ENCODE measurements at places on chromosomes 6 and 20. TPM values are rescaled to one million over a fixed set of nuclear protein-coding genes. Genes with fewer than 3 reads are reported as not detected.

Gene GLP1R
- not detected for total RNA-seq

Gene C20orf202
- 0.22 TPM for total RNA-seq

Gene RIPPLY2
- total RNA-seq: not detected

Gene KIZ
- total RNA-seq: 26.9 TPM

- H3K4me3 ChIP-seq: no peak overlapping the region
- peaks cover 32% of the 10 kb centered on the region for H3K27me3 ChIP-seq
- H3K36me3 ChIP-seq: peaks cover 3% of the 10 kb centered on the region
- peaks cover 3% of the 10 kb centered on the region for H3K4me1 ChIP-seq
- H3K27ac ChIP-seq: peak overlapping the region; percentile 59
These were observed 126.5 kb upstream of the ESR1 start for GRCh38 chr6:151680846-151681432.

GRCh38 chr20:31580706-31581105 is 24.4 kb upstream of the ID1 start:
- peaks cover 3% of the 10 kb centered on the region for H3K36me3 ChIP-seq
- no peak for DNase-seq

- no peaks in the 10 kb centered on the region for H3K27me3 ChIP-seq
These were observed 2.5 kb upstream of the PIGT start for GRCh38 chr20:45413479-45413878.

GRCh38 chr6:107735906-107736635 is 88.0 kb downstream of the SCML4 start:
- peak overlapping the region; percentile 98 for H3K27ac ChIP-seq
- peaks cover 2% of the 10 kb centered on the region for H3K36me3 ChIP-seq
- DNase-seq: no peak
- no peaks in the 10 kb centered on the region for H3K27me3 ChIP-seq

DNA sequence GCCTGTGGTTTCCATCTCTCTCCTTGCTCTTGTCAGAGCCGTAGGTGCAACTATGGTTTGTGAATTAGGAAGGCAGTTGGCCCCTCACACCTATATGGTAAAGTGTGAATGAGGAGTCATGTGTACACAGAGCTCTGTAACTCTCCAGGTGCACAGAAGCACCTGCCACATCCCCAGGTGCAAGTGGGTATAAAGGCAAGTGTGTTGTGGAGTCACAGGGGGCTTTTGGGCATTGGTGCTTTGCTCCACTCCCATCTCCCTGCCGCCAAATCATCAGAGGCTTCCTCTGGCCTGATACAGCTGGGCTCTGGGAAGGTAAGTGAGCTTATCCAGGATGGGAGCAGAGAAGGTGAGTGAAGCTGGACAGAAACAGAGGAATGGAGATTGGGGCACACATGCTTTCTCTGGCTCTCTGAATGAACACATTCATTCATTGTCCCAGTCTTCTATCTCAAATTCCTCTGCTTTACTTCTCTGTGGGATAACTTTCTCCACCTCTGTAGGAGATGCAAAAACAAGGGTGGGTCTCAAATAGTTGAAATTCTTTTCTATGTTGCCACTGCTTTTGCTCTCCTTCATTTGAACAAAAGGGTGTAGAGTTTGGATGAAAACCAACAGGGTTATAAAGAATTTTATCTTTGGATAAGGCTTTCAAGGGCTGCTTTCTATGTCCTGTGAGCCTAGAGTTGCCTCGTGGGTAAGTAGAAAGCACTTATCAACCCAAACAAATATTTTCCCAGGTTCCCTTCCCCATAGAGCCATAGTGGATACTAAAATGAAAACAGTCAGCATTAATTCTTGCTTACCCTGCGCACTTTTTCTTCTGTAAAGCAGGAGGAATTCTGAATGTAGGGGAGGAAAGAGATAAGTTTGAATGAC is 45.0 kb upstream of the RIPOR2 start:
- no peak for DNase-seq
- peaks cover 37% of the 10 kb centered on the region for H3K4me1 ChIP-seq
- no peaks in the 10 kb centered on the region for H3K36me3 ChIP-seq
- H3K27ac ChIP-seq: peak overlapping the region; percentile 90

GRCh38 chr20:48169650-48170225 is 384.5 kb upstream of the SULF2 start:
- H3K27ac ChIP-seq: no peak overlapping the region
- no peak overlapping the region for H3K4me3 ChIP-seq
- DNase-seq: no peak
- H3K27me3 ChIP-seq: peaks cover 77% of the 10 kb centered on the region

GRCh38 chr20:10863337-10864060 is 189.7 kb upstream of the JAG1 start:
- DNase-seq: no peak
- H3K4me1 ChIP-seq: no peaks in the 10 kb centered on the region
- H3K27me3 ChIP-seq: no peaks in the 10 kb centered on the region
- H3K36me3 ChIP-seq: no peaks in the 10 kb centered on the region
- H3K4me3 ChIP-seq: no peak overlapping the region

DNA sequence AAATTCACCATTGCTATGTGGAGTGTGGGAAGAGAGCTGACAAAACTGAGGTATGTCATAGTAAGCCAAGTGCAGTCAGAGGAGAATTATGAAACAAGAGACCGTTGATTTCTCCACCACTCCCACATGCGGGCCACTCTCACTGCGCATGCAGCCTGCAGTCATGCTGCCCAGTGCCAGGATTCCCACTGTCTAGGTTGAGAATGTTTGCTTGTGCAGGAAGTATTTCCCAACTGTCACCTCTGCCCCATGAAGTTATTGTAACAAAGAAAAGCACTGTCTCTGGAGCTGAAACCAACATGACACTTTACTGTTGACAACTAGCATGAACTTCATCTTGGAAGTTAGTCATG is 18.7 kb upstream of the SFT2D1 start:
- no peak for DNase-seq
- no peak overlapping the region for H3K4me3 ChIP-seq
- H3K27me3 ChIP-seq: no peaks in the 10 kb centered on the region
- no peak overlapping the region for H3K27ac ChIP-seq
- no peaks in the 10 kb centered on the region for H3K4me1 ChIP-seq
